Right forelimb (tissue), 1 donor: ENCODE measurements at places on chromosomes 12 and 14.

- no peak for DNase-seq
Observed at GRCh38 chr14:49907186-49907585, 14.3 kb downstream of the ARF6 start.

DNA sequence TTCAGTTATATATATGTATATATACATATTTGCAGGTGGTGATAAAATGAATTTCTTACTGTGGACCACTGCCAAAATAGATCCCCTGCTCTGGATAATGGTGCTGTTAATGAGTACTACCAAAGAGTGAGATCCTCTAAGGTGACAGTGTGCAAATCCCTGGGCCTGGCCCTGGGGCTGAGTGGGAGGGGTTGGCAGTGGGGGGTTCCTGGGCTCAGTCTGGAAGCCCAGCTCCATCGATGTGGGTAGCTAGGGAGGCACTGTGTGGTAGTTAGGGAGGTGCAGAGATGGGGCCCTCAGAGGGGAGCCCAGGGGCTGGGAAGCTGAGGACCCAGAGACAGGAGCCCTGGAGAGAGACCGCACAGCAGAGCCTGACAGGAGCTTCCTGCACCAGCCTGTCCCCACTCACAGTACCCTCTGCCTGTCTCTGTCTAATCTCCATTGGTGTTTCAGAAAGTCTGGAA, 9.1 kb downstream of the KRT8 start:
- no peak for DNase-seq

- no peak for DNase-seq
Observed at GRCh38 chr12:78239544-78239943, 408.9 kb downstream of the NAV3 start.

- no peak for DNase-seq
Observed at GRCh38 chr12:132132609-132133430, 11.3 kb downstream of the DDX51 start.

DNA sequence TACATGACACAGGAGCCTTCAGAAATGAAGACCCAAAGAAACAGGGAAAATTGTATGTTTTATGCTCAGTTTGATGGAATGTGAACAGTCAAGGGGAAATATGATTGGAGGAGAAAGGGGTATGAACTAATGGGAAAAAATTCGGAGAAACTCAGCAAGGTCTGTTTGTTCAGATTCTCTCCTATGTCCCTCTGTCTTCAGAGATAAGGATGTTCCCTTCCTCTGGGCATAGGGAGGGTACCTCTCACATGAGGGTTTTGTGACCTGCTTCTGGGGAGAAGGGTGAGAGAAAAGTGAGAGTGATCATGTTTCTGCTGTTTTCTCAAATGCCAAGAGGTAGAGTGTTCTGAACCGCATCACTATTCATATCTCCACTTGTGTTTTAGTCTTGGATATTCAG, 26.6 kb upstream of the LIMA1 start:
- no peak for DNase-seq

GRCh38 chr12:128815779-128816642, 7.7 kb downstream of the SLC15A4 start:
- DNase-seq = no peak

DNA sequence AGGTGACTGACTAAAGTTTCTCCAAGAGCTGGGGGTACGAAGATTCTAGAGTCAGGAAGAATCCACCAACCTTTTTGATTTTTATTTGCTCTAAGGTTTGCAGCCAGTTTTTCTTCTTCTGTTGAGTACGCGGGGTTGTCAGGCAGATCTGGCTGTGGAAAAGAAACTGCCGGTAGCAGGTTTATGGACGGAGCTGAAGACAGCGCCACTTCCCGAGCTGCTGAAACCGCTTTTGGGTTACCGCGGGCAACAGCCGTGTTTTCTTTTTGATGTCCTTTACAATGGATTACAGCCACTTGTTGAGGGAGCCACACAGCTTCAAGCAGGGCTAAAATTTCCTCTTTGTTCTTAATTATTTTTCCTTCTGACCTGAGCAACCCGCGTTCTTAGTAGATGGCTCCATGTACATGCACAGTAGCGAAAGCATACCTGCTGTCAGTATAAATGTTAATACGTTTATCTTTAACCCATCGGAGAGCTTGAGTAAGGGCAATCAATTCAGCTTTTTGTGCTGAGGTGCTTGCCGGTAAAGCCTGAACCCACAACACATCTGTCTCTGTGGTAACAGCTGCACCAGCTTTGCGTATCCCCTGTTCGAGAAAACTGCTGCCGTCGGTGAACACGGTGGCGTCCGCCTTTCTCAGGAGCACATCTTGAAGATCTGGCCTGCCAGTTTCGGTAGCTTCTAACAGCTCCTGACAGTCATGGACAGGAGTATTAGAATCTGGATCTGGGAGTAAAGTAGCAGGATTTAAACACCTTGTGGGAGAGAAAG, 674.3 kb downstream of the TMEM121 start:
- DNase-seq = no peak

DNA sequence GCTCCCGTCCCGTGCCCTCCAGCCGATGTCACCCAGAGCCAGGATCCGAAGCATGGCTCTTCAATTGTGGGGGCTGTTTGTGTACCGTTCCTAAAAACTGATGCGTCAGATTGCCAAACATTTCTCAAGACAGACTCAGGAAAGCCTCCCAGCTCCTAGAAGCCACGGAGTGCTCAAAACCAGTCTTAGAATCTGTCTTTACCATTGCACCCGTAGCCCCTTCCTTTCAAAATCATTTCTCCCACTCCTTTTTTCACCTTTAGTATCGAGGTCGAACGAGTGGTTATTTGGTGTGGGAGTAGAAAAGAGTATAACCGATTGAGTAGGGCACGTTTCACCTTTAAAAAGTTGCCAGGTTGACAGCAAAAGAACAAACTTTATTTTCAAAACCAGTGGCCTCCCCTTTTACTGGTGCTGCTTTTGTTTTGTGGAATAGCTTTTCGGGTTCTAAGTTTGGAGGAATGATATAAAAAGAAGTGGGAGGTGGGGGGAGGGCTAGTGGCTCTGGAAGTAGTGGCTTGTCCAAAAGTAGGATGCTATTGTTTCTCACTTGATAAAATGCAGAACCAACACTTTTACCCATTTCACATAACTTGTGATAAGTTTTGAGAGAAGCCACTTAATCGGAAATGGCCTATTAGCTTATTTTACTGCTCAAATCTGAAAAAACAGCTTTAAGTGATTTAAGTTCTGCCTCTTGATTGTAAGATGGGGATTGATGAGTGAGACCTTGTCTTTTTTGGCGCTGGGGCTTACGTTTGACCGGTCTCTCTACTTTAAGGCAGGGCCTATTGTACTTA, 803 bp downstream of the STK38L start:
- no peak for DNase-seq

GRCh38 chr14:33307691-33308251, 369.1 kb downstream of the NPAS3 start:
- DNase-seq = peak; percentile 65

GRCh38 chr12:1919284-1919683, 832 bp upstream of the CACNA2D4 start:
- peak; percentile 32 for DNase-seq

DNA sequence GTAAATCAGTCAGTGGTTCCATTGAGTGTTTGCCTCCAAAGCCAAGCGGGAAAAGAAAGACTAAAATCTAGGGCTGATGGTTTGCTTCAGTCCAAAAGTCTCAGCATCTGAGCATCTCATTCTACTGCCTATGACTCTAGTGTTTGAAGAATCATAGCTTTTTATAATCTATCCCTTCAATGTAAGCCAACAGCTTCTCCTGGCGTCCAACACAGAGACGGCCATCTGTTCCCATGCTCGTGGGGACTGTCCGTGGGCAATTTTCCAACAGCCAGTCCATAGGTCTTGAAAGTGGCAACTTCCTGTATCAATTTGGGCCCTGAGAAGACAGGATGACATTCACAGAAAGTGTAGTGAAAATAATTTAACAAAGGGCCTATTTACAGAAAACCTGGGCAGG, 544.4 kb upstream of the TMEM132C start:
- DNase-seq = no peak

DNA sequence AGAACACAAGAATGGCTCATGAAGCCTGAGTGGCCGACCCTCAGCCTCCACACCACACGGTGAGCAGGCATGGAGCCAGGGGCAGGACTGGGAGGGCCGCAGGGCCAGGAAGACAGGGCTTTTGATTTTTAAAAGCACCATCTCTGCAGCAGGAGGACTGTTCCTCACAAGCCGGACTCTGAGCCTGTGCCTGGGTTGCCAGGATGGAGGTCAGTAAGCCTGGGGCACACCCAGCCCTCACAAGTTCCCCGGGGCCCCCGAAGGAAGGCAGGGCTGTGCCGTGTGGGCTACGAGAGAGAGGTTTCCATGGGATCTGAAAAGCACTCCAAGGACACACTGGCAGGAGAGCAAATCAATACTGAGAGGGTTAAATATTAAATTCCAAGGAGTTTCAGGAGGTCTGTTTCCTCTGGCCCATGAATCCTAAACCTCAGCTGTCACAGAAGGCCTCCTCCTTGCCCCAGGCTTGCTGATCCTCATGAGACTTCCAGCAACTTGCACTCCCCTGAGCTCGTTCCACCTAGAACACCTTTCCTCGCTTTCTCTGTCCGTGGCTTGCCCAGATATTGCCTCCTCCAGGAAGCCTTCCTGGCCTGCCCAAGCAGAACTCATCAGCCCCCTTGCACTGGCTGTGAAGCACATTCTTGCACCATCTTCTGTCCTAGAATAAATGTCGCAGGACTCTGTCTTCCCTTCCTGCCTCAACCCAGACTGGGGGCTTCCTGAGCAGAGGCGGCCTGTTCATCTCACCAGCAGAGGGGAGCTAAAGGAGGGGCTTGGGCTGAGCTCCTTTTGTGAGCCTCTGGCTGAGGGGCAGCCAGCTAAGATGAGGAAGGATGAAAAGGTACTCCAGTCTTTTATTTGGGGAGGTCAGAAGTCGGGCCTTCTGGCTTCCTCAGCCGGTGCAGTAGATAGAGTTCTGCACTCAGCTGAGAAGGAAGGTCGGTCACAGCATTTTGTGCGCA, 64.6 kb downstream of the CCDC88C start:
- peak; percentile 54 for DNase-seq

GRCh38 chr12:125203145-125203765, 138.0 kb downstream of the AACS start:
- no peak for DNase-seq

DNA sequence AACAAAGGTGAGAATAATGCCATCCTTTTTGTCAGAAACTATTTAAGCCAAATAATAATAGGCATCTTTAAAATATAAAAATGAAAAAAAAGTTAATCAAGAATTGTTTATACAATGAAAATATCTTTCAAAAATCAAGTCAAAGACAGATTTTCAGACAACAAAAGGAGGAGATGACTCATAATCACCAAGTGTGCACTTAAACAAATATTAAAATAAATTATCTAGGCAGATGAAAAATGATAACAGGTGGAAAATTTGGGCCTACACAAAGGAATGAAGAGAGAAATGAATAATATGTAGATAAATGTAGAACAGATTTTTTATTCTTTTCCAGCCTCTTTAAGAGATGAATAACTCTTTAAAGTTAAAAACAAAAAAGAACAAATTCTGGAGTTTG, 250.0 kb upstream of the PLEKHG7 start:
- DNase-seq = no peak

DNA sequence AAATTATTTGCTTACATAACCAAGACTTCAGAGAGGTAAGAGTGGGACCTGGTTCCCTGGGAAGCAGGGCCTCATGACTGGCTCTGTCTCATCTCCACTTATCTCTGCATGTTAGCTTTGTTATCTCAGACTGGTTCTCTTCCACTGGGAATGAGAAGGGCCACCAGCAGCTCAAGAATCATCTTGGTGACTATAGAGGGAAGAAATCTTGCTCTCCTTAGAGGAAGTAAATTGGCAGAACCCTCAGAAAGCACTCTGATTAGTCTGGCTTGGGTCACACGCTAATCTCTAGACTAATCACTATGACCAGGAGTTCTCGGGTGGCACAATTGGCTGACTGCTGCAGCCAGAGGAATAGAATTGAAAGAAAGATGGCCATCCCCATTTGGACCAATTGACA, 110.8 kb upstream of the KRAS start:
- DNase-seq = no peak

- DNase-seq = no peak
Observed at GRCh38 chr12:57579011-57579410, 12.0 kb upstream of the PIP4K2C start.

GRCh38 chr12:46456356-46457334, 84.1 kb upstream of the SLC38A2 start:
- DNase-seq = no peak

- no peak for DNase-seq
Observed at GRCh38 chr12:46774322-46774633, 51.5 kb downstream of the SLC38A4 start.

DNA sequence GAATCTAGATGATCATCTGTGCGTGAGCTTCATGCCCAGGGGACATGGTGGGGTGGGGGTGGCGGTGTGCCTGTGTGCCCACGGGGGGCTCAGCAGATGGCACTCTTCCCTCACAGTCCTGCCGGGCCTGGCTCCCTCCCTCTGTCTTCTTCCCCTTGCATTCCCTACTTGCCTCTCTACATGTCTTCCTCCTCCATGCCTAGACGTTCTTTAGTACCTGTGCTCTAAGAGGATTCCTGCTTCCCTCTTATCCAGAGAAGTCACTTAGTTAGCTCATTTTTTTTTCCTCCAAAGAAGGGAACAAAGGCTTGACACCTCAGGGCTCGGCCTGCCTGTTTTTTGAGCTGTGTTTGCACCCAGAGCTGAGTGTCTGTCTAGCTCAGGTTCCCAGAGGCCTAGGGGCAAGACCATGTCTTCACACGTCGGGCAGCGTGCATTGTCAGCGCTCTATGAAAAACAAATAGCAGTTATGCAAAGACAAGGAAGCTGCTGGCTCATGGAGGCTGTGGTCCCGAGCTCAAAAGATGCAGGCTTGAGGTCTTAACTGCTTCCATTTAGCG, 48.8 kb downstream of the NINJ2 start:
- DNase-seq = no peak

GRCh38 chr14:67510121-67510520, 21.6 kb upstream of the TMEM229B start:
- no peak for DNase-seq

DNA sequence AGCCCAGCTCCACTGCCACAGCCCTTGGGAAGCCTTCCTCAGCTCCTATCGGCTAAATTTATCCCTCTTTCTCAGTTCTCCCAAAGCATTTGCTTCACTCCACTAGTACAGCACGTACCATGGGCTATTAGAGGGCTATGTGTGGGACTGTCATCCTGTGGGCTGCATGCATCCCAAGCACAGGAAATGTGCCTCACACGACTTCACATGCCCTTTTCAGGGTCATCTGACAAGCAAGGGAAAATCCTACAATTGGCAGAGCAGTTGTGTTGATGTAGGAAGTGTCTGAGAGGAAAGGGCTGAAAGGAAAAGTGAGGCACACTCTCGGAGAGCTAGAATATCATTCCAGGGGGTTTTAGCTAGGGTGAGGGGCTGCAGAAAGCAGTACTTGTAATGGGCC, 47.6 kb downstream of the NINJ2 start:
- DNase-seq = no peak

- DNase-seq = no peak
Observed at GRCh38 chr12:30358671-30359070, 337.0 kb downstream of the IPO8 start.

GRCh38 chr14:49017447-49017846, 568.7 kb downstream of the RPS29 start:
- DNase-seq = no peak

GRCh38 chr12:113030875-113031525, 25.5 kb upstream of the DTX1 start:
- peak; percentile 43 for DNase-seq
